Keratinocyte (primary cell): ENCODE measurements at places on chromosomes 1 and 21. TPM values are rescaled to one million over a fixed set of nuclear protein-coding genes. Genes with fewer than 3 reads are reported as not detected.

GRCh38 chr1:9235096-9235459, 504 bp downstream of the H6PD start:
- DNase-seq, result no peak

DNA sequence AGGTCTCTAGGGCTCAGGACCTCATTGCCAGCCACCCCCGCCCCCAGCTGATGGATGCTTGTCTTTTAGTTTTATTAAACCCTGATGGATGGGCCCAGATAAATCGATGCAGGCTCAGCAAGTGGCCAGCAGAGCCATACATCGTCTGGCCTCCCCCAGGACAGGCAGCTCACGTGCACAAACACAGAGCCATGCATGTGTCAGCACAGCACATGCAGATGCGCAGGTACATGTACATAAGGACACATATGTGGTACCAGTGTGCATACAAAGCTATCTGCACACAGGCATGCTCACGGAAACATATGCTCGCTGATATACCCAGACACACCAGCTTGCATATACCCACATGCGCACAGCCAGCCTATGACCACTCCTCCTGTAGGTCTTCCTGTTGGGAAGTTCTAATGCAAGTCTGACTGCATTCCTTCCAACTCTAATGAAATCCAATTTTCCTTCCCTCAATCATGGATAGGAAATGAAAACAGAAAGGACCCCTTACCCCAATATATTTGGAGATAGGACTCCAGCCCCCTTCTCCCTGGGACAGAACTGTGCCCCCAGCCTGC, 897 bp downstream of the COL16A1 start:
- DNase-seq, result peak; percentile 50

Gene CR1L
- not detected in 3 replicates for polyA plus RNA-seq

Gene MFSD2A
- 50.1 to 62.5 TPM (median 57.0 TPM) in 3 replicates for polyA plus RNA-seq
